ENCODE measurements at places on chromosomes 16 and 17. TPM values are rescaled to one million over a fixed set of nuclear protein-coding genes. Genes with fewer than 3 reads are reported as not detected.

The TBX2 gene
- total RNA-seq, result not detected

The NDE1 gene
- total RNA-seq, result 163 TPM

The SPNS2 gene
- 0.38 TPM for total RNA-seq

DNA sequence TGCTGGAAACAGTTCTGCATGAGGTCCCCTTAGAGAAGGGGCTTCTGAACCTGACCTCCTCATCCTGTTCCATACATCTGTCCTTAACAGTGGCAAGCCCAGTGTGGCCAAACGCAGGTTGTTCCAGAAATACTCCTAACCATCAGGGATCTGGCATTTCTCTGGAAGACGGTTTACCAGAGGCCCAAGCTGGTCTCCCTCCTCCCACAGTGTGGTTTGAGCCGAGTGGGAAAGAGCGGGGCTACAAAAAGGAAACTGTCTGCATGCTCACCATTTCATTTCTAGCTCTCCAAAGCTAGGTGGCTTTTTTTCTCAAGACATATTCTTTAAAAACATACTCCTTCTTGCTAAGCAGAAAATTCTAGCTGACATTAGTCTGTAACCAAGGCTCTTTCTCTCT lies 6.0 kb downstream of the MXRA7 start:
- no peak for DNase-seq

DNA sequence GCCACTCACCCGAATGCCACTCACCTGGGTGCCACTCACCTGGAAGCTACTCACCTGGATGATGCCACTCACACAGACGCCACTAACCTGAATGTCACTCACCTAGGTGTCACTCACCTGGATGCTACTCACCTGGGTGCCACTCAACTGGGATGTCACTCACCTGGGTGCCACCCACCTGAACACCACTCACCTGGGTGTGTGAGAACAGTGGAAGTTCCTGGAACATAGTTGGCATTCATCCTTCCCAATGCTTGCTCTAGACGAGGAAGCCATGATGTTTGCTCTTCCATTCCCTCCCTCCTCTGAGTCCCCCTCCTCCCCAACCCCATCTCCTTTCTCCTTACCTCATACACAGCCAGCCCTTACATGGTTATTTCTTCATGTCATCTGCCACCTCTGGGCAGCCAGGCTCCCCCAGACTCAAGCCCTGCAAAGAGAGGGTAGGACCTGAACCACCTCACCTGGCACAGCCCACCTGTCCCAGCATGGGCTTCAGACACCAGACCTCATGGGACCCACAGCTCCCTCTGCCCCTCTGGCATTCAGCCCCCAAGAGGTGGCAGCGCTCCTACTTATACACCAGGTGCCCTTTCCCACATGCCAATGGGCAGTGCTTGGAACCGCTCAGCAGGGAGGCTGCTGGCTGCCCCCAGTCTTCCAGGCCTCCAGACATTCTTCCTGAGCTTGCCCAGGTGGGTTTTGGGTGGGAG lies 171.8 kb upstream of the FOXF1 start:
- DNase-seq, result no peak

Measured in activated B cell treated with CpG ODN at 0.5 μM for 24 hours (primary cell).